ENCODE measurements at places on chromosomes 1 and 21.
A peak's percentile ranks its signal among the peaks of the same experiment; 100 is the strongest.

DNA sequence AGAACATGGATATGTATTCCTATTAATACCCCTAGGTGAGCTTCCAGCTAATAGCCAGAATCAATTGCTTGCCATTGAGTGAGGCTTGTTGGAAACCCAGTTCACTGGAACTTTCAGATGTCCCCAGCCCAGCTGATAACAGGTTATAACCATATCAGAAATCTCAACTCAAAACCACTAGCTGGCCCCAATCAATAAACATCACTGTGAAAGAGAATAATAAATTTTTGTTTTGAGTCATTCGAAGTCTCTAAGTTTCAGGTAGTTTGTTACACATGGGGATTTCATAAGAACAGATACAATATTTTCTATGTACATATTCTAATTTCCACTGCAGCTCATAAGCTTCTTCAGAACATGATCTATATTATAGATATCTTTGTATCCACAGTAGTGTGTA, 162.9 kb upstream of the SNX7 start:
- no peak for DNase-seq

GRCh38 chr1:169653873-169654272, 23.9 kb upstream of the SELP start:
- DNase-seq: no peak

- no peak for DNase-seq
These were observed 2.8 kb upstream of the ENAH start for GRCh38 chr1:225655509-225656258.

DNA sequence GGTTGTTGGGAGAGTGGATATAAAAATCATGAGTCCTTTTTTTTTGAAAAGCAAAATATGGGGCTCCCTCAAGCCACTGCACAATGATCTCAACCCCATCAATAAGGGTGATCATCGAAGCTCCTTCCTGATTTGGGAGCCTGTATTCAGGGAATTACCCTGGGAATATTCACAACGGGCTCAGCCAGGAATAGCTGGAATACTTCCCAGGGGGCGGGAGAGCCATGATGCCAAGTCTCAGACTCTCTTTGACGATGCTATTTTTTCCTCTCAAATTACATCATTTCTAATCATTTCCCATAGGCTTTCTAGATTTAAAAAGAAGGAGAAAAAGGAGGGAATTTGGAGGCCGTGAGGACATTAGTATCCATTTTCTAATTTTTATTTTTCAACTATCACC, 18.4 kb downstream of the OLIG1 start:
- DNase-seq: no peak

GRCh38 chr1:38991638-38992411, 749 bp downstream of the AKIRIN1 start:
- DNase-seq: peak; percentile 11

GRCh38 chr1:226688056-226688748, 50.9 kb downstream of the ITPKB start:
- DNase-seq: no peak

DNA sequence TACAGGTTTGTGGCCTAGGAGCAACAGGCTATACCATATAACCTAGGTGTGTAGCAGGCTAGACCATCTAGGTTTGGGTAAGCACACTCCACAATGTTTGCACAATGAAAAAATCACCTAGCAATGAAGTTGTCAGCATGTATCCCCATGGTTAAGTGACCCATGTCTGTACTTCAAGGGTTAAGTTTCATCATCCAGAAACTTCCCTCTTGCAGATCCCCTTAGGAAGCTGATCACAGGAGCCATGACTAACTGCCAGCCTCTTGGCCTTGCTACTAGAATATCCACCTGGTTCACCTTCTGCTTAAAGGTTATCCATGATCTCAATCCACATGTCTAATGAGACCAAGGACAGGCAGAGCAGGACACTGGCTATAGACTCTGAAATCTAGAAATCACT, 3.5 kb upstream of the UBXN10 start:
- DNase-seq: no peak

GRCh38 chr1:3651026-3651929, 1.0 kb upstream of the TP73 start:
- DNase-seq: no peak

- DNase-seq: no peak
These were observed 34.7 kb downstream of the MEF2D start for GRCh38 chr1:156465747-156466365.

DNA sequence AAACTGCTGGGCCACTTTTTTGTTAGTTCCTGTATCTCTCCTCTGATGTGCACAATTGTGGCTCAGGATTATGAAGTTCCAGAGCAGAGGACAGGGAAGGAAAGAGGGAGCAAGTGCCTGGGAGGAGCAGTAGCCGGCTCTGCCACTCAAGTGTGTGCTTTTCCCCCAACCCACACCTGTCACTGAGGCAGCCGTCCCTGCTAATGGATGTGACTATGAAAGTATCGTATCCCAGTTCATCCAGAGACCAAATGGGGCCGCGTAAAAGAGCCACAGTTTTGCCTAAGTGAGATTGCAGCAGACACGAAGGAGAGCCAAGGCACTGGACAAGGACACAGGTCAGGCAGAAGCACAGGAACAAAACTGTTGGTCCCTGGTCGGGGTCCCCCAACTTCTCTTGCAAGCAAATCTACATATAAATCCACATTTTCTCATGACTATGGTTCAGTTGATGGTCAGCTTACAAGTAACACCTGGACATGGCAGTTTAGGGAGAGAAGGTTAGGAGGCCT, 204.7 kb downstream of the RHOU start:
- no peak for DNase-seq

DNA sequence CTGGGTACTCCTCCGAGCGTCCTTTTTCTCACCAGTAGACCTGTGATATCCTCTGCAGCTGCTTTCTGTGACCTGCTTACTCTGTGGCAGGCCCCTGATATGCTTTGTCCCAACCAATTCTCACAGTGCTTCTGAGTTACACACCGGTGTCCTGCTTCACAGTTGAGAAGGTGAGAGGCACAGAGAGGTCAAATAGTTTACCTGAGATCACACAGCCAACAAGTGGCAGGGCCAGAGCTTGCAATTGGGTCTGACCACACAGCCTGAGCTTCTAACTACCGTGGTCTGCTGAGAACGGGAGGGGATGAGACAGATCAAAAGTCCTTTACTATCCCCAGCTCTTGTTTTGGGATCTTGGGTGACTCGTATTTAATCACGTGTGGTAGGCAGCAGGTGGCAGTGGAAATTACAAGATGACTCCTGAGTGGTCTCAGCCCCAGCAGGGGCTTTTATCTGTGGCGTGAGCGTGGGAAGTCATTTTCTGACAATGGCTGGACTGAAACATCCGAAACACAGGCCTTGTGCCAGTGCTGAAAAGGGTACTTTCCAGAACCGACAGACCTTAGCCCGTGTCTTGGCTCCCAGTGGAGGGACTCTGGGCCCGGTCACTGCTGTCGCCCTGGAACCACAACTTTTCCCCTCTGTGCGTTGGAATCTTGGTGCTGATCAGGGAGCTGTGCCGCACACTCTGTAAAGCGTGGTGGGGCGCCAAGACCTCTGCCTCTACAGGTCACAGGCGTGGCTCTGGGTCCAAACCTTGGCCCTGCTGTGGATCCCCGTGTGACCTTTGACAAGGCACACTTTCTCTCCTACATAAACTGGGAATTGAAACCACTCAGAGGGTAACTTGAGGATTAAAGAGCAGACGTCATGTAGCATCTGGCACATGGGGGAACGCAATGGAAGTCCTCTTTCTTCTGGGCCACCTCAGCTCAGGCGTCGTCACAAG, 11.9 kb downstream of the THEMIS2 start:
- DNase-seq: no peak

- no peak for DNase-seq
These were observed 16.6 kb downstream of the CRNN start for GRCh38 chr1:152397474-152397873.

GRCh38 chr21:25934771-25935224, 200.0 kb downstream of the GABPA start:
- DNase-seq: peak; percentile 2

DNA sequence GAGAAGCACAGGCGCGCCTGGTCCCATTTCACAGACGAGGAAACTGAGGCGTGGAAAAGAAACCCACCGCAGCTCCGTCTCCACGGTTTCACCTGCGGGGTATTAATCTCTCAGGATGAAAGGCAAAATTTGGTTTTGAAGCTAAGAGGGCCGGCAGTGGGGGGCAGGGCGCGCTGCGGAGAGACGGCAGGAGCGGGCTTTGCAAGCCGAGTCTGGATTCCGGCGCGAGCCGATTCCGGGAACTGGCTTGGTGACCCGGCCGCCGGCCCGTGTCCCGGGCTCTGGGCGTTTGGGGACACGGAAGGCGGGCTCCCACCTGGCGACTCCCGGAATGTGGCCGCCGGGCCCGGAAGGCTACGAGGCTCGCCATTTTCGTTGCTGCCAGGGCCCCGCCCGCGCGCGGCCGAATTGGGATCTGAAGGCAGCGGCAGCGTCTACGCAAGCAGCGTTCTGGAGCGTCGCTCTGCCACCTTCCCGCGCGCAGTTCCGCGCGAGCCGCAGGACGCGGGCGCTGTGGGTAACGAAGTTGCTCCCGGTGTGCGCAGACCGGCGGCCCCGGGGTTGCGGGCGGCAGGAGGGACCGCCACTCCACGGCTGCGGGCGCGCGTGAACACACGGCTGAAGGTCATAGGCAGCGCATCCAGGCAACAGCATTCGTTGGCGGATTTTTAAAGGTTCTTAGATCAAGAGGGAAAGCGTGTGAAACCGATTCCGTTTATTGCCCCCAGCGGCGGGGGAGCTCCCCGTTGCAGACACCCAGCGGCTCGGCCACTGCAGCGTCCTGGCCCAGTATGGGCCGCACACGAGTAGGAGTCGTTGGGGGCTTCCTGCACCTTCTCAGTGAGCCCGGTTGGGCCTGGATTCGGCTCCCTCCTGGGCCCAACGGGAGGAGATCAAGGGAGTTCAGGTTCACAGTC, 5.4 kb upstream of the PRDM16 start:
- no peak for DNase-seq

- DNase-seq: no peak
These were observed 19.5 kb upstream of the TSNAX start for GRCh38 chr1:231508941-231509340.

DNA sequence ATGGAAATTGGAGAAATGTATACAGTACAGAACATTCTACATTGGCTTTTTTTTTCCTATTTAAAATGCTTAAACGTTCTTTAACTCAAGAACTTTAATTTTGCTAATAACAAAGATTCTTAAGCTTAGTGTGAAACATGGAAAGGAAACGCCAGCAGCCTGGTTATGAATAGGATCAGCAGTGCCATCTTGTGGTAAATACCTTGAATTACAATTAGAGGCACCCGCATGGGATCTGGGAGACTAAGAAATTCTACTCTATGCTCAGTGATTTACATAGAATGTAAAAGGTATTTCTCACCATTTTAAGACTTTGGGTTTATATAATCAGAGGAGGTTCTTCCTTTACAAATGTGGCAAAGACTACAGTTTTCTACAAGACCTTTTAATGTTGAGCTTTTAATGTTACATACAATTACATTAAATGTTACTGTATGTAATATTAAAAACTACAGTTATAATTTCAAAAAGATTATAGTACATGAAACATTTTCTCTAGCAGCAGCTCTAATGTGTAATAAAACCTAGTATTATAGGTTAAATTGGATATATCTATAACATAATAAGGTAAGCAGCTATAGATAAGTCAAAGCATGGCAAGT, 32.1 kb upstream of the APOBEC4 start:
- DNase-seq: peak; percentile 36

DNA sequence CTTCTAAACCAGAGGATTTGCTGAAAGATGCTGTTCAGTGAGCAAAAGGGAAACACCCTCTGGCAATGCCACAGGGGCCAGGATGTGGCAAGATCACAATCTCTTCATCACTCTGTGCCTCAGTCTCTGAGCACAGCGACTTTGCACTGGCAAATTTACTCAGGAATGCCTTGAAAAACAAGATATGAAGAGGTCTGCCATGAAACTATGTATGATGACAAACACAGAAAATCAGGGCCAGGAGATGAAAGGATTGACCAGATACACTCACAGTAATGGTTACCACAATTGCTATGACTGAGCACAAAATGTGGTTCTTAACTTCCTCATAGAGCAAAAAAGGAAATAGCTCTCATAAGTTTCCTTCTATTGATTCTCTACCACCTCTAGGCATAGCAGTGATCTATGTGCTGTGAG, 5.8 kb downstream of the TTC13 start:
- DNase-seq: no peak

DNA sequence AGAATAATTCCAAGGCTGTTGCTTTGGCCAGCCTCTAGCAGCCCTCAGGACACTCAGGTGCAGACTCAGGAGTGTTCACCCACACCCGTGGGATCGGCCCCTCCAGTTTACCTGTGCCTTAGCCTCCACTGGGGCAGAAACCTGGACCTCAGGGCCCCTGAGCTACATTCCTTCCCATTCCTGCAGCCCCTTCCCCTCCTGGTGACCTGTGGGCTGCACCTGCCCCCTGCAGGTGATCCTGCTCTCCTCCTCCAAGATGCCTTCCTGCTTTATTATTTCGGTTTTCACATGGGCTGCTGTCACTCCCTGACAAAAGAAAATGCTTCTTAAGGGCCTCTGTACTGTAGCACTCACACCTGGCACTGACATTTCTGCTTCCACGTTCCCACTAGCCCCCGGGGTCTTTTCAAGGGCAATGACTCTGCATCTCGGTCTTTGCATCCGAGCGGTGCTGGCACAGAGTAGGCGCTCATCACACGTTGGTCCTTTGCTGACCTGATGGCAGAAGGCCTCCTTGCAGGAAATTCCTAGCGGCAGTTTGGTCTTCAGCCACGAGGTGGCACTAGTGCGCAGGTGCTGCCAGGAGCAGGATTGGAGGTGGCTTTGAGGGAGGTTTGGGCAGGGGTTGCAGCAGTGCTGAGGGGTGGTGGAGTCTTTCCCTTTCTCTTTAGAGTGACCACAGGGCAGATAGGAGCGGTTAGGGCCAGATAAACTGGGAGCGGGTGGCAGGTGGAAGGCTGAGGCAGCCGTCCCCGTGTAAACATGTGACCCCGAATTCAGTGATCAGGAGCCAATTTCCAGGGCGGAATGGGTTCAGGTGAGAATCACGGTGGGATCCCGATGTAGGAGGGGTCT, 25.3 kb upstream of the ETV3 start:
- peak; percentile 82 for DNase-seq

DNA sequence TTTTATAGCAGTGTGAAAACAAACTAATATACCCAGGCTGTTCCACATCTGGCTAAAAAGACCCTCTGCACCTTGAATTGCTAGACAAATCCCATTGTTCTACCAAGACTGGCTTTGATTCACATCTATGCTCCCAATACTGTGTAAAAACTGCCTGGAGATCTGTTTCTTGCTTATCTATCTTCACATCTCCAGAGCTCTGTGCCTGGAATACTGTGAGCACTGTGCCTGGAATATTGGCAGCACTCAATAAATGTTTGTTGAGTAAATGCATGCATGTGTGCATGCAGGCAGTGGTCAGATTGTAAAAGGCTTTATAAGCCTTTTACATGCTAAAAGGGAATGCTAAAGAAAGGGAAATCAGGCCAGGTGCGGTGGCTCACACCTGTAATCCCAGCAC, 75.5 kb upstream of the APP start:
- DNase-seq: no peak

- DNase-seq: no peak
These were observed 70.6 kb upstream of the CNTN2 start for GRCh38 chr1:204972426-204972825.

Measured in NCI-H2081 (cell line).